ENCODE measurements at places on chromosomes 7 and 10. TPM values are rescaled to one million over a fixed set of nuclear protein-coding genes. Genes with fewer than 3 reads are reported as not detected.

DNA sequence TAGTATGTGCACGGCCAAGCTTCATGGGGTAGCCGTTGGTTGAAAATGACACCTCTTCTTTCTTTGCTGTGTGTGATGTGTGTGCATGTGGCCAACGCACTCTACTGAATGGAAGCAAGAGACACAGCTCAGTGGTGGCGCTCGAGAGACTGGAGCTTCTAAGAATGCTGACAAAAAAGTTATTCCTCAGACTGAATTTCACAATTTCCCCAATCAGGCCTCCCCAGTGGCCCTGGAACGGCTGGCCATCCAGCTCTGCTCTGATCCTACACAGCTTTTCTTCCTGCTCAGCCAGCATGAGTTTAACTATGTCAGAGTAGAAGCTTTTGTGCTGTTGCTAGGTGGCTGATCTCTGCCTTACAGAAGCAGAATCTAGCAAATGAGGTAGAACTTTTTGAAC lies 186.7 kb upstream of the PLXDC2 start:
- peak; percentile 86 for DNase-seq

DNA sequence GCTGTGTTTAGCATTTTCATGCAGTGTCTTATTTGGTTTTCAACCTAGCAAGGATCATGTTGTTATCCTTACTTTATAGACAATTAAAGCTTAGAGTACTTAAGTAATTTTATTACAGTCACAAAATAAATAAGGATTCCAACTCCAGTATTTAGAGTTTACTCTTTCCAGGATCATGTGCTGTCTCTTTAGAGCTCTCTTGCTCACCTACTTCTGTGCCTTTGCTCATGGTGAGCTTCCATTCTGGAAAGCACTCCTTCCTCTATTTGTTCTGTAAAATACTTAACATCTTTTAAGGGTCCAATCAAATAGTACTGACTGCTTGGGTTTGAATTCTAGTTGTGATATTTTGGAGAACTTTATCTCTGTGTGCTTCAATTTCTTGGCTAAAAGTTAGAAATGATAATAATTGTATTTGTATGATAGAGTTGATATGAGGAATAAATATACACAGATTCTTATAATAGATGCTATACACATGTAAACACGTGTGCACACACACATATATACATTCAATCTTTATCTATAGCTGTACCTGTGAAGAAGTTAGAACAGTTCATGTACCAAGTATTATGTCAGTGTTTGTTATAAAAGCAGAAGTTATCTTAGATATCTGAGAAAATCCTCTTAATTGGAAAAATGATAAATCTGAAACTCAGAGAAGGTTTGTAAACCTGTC lies 18.2 kb upstream of the CALCR start:
- no peak for DNase-seq

TRPV5 gene
- total RNA-seq = not detected

GRCh38 chr10:27393961-27394360 lies 110.1 kb upstream of the RAB18 start:
- DNase-seq = no peak

- no peak for DNase-seq
Measured at GRCh38 chr10:21230219-21230618, 295.3 kb downstream of the SKIDA1 start.

DNA sequence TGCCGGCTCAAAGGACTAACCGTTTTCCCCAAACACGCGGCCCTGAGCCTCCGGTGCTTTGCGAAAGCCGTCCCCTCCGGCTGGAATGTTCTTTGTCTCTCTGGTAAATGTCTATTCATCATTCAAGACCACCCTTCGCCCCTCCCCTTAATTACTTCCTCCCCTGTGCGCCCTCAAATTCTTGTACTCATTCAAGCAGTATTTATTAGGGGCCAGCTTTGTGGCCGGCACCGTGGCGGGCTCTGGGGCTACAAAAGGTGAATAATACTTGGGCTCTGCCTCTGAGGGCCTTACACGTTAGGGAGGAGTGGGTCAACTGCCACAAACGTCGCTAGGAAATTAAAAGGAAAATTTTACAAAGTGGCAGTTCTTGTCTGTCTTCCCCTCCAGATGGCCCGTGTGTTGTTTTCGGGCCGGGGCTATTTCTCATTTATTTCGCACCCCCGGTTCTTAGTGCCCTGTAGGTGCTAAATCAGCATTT lies 1.5 kb upstream of the MEST start:
- DNase-seq = no peak

IFIT1B gene
- total RNA-seq = not detected

- no peak for DNase-seq
Measured at GRCh38 chr10:111187096-111187495, 110.3 kb downstream of the ADRA2A start.

ASB15 gene
- not detected for total RNA-seq

METTL2B gene
- 21.6 TPM for total RNA-seq

GRCh38 chr7:140049339-140050024 lies 13.3 kb downstream of the PARP12 start:
- no peak for DNase-seq

- DNase-seq = no peak
Measured at GRCh38 chr10:132945894-132946255, 3.5 kb upstream of the CFAP46 start.

- DNase-seq = no peak
Measured at GRCh38 chr7:49635800-49636199, 137.6 kb upstream of the VWC2 start.

GRCh38 chr7:151482883-151483710 lies 36.6 kb downstream of the RHEB start:
- DNase-seq = no peak

DNA sequence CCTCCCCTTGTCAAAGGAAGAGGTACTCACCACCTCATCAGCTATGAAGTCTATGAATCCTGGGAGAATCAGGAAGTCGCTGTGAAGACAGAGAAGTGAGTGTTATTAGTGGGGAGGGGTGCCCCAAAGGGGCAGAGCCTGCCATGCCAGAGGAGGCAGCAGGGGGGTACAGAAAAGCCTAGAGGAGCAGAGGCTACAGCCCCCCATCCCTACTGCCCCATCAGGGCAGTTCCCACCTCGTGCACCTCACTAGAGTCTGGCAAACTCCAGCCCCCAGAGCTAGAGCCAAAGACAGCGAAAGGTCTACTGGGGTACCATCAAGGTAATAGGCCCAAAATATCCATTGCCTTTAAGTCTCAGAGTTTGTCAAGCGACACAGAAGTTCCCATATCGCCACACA lies 6.1 kb downstream of the IMPDH1 start:
- no peak for DNase-seq

GRCh38 chr10:121113385-121113696 lies 262.2 kb downstream of the WDR11 start:
- no peak for DNase-seq

DNA sequence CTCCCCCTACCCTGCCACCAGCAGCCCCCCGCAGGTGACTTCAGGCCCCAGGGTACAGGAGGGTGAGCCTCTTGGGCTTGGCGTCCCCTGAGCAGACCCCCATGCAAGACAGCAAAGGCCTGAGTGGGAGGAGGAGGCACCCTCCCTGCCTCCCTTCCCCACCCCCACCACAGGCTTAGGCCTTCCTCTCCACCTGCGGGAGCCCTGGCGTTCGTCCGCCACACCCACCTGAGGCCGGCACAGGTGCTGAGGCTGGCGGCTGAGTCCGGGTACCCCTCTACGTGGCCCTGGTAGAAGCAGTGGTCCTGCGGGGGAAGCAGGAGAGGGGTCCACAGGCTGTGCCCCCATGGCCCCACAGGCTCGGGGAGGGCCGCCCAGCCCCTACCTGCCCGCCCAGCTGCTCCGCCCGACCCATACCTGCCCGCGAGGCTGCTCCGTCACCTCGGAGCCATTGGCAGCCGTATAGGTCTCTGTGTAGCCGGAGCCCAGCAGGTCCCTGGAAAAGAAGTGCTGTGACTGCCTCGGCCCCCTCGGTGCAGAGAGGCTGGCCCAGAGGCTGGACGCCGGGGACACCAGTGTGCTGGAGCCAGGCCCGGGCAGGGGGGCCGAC lies 3.0 kb downstream of the ADAM8 start:
- no peak for DNase-seq

DNA sequence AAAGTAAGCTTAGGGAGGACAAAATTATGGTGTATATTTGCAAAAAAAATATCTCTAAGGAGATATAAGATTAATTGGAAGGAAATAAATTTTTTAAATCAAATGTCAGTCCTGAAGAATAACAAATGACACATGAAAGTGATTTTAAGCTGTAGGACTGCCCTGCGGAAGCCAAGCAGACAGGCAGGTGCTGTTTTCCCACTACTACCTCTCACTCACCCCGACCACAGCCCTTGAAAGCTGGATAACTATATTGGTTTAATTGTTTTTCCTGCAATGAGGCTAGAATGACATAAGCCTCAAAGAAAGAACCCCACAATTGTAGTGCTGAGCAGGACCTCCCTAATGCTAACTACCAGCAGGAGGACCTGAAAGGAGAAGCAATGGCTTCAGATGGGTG lies 68.6 kb upstream of the VIPR2 start:
- no peak for DNase-seq

- DNase-seq = no peak
Measured at GRCh38 chr7:48421357-48421756, 250.1 kb downstream of the ABCA13 start.

DNA sequence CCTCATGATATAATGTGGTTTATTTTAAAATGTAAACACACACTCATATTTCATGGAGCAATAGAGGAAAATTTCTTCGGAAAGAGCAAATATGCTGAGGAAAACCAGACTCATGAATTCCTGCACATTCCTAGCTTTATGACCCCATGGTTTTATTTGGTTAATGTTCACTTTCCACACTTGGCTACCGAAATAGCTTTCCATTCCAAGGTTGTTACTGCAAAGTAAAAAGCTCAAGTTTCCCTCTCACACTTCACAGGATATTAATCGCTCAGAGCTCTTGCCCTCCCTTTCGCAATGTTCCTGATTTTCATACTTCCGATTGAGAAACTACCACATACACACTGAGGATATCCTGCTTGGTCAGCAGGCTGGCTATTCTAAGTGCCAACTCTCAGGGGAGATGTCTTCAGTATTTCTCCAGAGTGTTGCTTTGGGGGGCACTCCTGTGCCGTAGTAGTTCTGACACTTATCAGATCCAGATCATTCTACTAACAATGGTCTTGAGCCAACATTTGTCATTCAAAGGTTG lies 77.5 kb upstream of the STEAP1B start:
- DNase-seq = peak; percentile 79

GRCh38 chr10:98267894-98268693 lies at the start of gene LOXL4:
LOXL4 (minus strand) TSS chr10:98268194; CDS start chr10:98263019, 5,175 bp downstream.
- peak; percentile 78 for DNase-seq

DNA sequence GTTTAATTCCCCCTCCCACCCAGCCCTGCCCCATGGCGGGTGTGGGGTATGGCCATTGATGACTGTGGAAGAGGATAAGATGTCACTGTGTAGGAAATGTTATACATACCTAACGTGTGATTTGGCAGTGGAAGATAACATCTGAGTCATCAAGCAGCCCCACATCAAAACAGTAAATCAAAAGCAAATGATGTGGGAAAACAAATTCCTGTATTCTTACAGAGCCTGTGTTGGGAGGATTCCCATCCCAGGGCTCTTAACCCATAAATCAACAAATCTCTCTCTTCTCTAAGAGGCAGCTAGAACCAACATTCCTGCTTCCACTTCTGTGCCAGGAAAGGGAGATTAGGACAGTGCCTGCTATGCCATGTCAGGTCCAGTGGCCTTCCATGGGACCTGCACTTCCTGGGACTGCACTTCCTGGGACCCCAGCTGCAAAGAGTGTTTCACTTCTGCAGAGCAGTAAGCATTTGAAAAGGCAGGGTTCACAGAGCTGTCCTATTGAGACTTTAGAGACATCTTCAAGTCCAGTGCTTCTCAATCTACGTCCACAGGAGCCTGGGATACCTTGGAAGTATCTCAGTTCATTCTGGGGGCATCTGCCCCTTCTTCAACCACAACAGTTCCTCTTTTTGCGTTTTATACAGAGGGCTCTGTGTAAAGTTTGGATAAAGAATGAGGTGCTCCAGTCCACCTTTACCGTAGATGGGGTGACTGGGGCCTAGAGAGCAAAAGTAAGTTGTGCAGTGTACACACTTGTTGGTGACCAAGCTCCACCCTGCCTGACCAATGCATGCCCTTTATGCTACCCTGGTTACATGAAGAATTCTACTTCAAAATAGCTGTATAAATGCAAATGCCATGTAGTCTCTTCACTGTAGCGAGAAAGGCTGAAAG lies 45.7 kb downstream of the ATXN7L1 start:
- DNase-seq = no peak

DNA sequence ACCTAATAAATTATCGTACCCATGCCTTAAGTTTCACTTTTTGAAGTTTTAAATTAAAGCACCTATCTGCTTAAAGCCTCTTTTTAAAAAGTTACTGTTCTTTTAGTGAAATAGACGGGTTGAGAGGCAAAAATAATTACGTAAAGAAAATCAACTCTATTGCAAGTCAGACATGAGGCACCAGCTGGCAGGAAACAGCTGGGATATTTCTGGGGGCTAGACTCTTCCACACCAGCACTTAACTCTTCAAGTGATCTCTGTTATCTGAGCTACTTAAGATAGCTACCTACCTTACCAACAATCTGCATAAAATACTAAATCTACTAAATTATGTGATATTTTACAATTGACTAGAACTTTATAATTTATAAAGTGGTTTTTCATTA lies 35.8 kb downstream of the GBF1 start:
- no peak for DNase-seq

TMEM270 gene
- total RNA-seq = not detected

DNA sequence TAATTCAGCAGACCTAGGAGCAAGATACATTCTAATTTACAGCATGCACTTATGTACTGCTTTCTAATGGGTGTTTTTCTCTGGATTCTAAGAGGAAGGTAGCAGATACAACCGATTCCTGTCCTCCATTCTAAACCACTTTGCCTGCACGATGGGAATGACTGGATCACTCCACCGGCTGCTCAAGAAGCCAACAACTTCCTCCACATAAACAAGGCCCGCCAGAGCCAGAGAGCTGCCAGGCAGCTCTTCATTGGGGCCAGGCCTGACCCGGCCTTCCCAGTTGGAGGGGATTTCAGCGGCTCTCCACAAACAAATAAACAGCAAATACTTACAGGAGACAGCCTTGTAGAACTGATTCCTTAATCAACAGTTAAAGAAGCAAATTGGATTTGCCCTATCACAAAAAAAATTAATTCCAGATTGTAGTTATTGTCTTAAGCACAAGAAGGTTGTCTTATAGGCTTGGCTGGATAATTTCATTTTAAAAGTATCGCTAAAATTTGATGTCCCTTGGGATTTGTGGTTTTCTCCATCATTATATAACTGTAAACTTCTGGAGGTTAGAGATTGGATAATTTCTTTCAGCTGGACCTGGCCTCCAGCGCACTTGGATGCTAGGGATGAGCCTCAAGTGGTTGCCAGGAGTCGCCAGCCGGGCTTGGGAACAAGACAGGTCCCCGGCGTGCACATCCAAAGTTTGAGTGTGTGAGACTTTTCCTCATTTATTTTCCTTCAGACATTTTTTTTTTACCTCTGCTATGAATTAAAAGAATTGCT lies 20.9 kb downstream of the EBF3 start:
- DNase-seq = peak; percentile 43

Measured in sigmoid colon (tissue), 7 donors.